ENCODE measurements at places on chromosomes 16 and 17.
A peak's percentile ranks its signal among the peaks of the same experiment; 100 is the strongest.

DNA sequence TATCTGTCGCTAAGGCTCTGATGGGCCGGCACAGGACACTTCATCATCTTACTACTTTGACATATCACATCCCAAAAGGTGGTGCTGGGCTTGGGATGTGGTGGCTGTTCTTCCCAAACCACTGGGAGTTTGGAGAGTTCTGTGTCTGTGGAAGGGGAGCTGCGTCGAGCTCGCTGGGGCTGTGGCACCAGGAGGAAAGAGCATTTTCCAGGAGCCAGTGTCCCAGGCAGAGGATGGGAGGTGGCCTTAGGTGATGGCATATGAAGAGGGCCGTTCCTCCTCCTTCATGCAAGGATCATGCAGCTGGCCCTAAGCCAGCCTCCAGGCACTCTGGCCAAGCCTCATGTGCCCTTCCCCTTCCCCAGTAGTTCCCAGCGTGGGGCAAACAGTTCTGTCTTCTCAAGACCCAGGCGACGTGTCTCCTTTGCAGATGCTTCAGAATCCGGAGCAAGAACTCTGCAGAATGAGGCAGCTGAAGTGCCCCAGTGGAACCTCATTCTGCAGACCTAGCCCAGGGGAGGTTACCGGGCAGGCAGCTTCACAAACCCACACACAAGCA, 89.4 kb upstream of the TNRC6C start:
- DNase-seq, result no peak

DNA sequence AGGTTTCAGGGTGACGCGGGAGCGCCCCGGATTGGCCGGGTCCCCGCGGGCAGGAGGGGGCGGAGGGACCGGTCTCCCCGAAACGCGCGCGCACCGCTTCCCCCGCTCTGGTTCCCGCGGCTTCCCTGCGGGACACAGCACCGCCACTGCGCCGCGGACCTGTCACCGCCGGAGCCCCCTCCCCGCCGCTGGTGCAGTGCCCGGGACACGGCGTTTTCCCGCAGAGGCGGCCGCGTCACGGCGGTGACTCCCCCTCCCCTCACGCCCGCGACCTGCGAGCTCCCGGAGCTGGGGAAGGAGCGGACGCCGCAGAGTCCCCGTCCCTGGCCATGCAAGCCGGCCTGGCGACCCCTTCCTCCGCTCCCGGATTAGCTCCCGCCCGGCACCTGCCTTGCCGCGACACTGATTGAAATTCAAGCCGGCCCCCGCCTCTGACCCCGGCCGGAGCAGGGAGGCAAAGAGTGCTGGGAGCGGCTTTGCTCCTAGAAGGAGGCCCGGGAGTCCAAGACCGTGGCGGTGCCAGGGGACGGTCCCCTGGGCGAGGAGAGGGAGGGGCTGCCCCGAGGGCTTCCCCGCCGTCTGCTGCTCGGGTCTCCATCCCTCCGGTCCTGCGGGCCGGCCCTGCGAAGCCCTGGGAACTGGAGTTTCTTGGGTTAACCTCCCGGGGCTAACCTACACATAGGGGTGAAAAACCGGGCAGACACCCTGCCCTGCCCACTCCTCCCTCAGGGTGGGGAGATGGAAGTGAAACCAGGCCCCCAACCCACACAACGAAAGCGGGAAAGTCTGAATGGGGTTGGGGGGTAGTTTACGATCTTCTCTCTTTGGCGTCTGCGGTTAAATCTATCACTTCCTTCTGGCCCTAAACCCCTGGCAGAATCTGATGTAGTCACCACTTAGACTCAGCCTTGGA, 1.0 kb downstream of the RHBDL3 start:
- DNase-seq, result no peak

- DNase-seq, result no peak
These were observed 55.4 kb upstream of the CHMP6 start for GRCh38 chr17:80936218-80936617.

DNA sequence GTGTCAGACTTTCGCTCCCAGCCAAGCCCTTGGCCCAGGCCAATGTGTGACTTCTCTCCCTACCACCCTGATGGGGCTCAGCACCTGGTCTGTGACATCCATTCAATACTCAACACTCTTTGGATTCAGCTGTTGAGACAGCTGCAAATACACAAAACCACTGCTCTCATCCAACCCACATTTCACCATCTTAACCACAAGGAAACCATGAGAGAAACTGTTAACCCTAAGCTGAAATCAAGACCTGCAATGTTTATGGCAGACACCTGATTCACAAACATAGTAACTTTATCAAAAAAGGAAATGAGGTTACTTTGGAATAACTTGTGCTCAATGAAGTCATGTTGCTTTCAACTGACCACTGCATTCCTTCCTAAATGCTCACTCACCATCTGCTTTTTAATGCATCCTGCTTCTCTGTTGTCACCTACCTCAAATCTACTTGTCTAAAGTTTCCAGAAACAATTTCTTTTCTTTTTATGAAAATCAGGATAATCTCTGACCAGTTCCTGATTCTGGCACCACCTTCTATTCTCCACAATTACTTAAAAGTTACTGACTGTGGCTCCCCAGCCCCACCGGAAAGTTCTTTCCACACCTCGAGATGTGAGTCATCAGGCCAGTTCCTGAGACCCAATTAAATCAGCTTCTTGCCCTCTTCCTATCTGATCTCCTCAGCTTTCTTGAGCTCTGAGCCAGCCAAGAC, 88.2 kb downstream of the NOG start:
- peak; percentile 77 for DNase-seq

DNA sequence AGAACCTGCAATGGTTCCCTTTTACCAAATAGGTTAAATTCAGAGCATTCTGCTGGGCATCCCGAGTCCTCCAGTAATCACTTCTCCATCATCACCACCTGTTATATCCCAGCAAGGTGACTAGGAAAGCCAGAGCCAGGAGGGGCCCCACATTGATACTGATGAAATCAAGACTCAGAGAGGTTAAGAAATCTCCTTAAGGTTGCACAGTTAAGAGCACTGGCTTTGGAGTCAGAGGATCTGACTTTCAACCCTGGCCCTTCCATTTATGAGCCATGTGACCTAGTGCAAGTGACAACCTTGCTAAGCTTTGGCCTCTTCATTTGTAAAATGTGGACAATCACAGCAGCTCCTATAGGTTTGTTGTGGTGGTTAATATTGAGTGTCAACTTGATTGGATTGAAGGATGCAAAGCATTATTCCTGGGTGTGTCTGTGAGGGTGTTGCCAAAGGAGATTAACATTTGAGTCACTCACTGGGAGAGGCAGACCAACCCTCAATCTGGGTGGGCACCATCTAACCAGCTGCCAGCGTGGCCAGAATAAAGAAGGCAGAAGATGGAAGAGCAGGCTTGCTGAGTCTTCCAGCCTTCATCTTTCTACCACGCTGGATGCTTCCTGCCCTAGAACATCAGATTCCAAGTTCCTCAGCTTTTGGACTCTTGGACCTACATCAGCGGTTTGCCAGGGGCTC, 194.2 kb upstream of the ASIC2 start:
- no peak for DNase-seq

DNA sequence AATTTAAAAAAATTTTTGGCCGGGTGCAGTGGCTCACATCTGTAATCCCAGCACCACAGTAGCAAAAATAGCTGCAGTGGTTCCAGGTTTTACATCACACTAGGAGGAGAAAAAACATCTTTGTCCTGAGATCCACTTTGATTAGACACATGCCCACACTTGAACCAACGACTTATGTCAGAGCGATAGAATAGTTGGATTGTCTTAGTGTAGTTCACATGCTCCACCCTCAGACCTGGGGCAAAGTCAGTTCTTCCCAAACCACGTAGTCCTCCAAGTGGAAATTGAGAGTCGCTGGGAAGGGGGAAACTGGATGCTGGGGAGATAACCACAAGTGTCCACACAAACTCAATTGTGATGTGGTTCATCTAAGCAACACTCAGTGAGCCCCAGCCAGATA, 11.4 kb upstream of the ITGAM start:
- DNase-seq, result peak; percentile 53

DNA sequence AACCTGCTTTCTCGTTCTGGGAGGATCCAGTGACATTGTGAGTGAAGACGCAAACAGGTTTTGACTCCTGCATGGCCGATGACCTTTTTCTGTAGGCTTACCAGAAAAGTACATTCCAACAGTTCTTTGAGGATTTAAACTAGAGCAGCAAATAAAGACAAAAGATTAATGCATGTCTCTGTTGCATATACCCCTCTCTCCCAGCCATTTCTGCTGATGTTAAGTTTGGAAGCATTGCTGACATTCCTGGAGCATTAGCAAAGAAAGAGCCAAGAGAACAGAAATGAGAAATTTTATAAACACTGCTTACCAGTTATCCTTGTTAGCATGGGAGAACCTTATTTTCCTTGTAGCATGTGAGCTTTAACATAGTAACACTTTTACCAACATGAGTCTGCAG, 49.3 kb downstream of the SIAH1 start:
- no peak for DNase-seq

GRCh38 chr17:73952480-73953205, 250.8 kb upstream of the RPL38 start:
- no peak for DNase-seq

DNA sequence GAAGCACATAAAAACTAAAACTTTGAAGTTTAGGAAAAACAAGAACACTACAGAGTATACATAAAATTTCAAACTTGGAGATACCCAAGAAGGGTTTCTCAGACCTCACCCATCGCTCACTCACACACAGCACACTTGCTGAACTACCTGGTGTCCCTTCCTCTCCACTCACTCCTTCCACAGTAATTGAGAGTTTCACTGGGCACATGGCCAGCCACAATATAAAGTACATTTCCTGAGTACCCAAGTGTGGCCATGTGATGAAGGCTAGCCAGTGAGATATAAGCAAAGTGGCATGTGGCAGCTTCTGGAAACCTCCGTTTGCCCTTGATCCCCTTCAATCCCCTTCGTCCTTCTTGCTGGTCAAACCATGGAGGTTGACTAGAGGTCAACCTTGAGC, 11.9 kb downstream of the TOX3 start:
- no peak for DNase-seq

Measured in epithelial cell of esophagus (primary cell).